Bronchial epithelial cell (primary cell): ENCODE measurements at places on chromosomes 4 and X. TPM values are rescaled to one million over a fixed set of nuclear protein-coding genes. Genes with fewer than 3 reads are reported as not detected.
A peak's percentile ranks its signal among the peaks of the same experiment; 100 is the strongest.

DNA sequence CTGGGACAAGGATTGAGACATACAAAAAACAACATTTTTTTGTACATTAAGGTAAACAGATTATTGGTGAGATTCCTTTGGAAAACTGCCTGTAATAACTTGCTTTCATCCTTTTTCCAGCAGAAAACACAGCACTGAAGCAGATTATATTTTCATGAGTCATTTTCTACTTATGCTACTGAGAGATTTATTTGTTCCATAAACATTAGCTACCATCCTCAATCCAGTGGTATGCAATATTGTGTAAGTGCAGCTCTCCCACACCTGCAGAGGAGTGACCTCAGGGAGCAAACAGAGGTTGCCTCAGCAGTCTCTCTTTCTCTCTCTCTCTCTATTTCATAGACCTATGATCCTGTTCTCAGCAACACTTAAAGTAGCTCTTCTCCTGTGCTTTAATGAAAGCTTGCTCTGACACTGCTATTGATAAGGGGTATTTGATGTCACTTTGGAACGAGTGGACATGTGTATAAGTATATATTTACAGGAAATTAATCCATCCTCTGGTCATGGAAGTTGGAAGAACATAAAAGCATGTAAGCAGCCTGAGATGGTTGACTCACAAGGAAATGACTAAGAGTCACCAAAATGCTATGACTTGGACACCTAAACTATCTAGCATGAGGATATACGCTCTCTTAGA, 163.7 kb upstream of the SPANXC start:
- peak; percentile 81 for DNase-seq

Gene FGFBP1
- total RNA-seq = 22.9 and 31.1 TPM in 2 replicates

DNA sequence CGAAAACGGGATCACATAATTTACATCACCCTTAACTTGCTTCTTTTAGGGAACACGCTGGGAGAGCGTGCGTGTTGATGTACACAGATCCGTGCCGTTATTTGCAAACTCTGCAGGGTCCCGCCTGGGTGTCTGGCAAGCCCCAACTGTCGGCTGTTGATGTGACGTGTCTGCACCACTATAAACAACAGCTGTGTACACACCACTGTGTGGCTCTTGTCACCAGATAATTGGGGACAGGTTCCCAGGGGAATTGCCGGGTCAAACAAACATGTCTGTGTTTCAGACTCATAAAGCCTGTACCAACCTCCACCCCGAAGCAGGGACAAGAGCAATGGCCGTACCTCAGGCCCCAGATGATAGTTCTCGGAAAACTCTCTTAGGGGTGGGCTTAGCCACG, 105.0 kb upstream of the AFAP1 start:
- DNase-seq = no peak

Gene PLAC1
- 1.3 and 5.1 TPM in 2 replicates for total RNA-seq

DNA sequence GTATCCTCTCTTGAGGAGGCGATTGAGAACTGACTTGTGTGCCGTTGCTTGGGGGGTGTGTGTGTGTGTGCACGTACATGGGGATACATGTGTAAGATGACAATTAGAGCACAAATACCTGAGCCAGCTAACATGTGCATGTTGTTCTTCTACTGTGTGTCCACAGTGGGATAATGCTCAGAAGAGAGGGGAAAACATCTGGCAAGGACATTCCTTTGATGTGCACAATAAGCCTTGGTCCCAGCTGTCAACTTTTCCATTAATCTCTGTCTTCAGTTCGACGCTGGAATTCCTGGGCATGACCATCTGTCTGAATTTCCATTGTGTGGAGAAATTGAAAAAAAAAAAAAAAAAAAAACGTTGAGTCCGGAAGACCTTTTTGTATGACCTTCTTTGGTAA, 592.0 kb upstream of the GALNTL6 start:
- no peak for DNase-seq

DNA sequence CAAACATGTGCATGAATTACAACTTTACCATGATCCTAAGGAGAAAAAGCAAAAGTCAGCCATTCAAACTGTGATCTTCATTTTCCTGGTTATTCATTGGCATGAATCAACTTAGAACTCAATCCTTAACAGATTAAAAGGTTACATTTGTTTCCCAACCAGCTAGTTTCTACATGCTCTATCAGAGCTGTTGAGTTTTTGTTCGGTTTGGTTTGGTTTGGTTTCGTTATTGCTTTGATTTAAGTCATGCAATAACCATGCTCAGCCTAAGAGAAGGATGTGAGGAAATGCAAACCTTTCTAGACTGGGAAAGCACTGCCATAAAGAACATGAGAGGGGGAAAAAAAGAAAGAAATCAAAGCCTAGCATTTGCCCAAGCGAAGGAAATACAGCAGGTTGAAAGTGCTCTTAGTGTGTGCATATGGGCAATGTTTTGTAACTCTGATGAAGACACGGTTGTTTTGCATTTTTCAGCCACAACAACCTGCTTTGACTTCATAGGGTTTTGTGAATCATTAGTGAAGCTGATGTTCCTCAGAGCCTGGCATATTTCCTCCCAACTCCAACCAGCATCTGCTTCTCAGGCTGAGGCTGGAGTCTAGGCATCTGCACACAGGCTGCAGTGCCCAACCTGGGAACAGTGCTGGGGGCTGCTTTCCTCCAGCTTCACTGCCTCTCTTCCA, 234.3 kb downstream of the ZNF674 start:
- peak; percentile 67 for DNase-seq

GRCh38 chr4:150229520-150229919, 151.3 kb downstream of the DCLK2 start:
- peak; percentile 88 for DNase-seq

DNA sequence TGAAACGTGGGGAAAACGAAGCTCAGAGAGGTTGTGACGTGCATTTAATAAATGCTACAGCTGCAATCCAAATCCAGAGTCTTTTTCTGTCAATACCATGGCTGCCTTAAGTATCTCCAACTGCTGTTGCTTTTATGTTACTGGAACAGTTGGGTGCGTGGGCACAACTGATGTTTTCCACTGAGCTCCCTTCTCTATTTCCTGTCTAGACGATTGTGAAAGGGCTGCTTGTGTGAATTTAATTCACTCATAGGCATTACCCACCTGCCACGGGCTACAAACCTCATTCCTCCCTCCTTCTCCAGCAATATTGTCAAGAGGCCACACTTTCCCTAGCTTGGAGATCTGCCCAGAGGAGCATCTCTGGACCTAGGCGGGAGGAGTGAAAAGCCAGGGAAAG, 526.0 kb downstream of the MID1IP1 start:
- DNase-seq = no peak

GRCh38 chr4:84279678-84280077, 219.4 kb downstream of the NKX6-1 start:
- peak; percentile 3 for DNase-seq

GRCh38 chr4:144701683-144702233, 55.8 kb downstream of the HHIP start:
- no peak for DNase-seq

- peak; percentile 80 for DNase-seq
Measured at GRCh38 chr4:174314770-174315169, 31.1 kb downstream of the CEP44 start.

GRCh38 chr4:138401334-138401733, 159.2 kb upstream of the SLC7A11 start:
- DNase-seq = no peak

Gene FAM53A
- 0.64 and 0.79 TPM in 2 replicates for total RNA-seq

Gene AMTN
- total RNA-seq = 0.38 and 0.79 TPM in 2 replicates

DNA sequence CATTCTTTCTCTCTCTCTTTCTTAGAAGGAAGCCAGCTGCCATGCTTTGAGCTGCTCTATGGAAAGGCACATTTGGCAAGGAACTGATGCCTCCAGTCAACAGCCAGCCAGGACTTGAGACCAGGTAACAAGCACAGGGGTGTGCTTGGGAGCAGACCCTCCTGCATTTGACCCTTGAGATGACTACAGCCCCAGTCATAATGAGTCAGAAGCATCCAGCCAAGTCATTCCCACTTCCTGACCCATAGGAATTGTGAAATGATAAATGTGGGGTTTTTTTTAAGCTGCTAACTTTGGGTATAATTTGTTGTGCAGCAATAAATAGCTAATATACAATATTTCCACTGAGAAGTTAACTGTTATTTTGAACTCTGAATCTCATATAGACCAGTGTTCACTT, 446.9 kb downstream of the GRXCR1 start:
- DNase-seq = peak; percentile 98

Gene CENPVL1
- total RNA-seq = not detected in 2 replicates

DNA sequence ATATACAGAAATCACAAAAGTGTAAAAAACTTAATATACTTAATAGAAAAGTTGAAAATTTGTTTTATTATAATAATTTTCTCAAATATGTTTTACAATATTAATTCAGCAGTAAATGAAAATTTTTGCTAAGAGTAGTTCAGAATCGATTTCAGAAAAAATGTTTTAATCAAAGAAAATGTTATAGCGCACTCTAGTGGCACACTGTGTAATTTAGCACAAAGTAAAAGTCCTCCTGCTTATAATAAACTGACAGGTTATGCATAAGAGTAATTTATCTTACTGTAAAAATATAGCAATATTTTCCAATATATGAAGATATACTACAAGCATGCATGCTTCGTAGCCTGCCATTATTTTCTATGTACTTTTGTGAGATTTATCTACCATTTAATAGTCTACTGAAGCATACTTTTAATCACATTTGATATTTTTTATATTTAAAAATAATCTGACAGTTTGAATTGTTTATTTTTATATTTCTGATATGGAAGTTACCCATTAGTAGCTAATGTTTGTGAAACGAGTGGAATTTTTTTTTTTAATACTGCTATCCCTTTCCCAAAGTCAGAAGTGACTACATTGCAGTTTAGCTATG, 217.9 kb upstream of the KLHL4 start:
- DNase-seq = peak; percentile 11

- peak; percentile 99 for DNase-seq
Measured at GRCh38 chr4:113784497-113785250, 23.1 kb upstream of the CAMK2D start.

Gene MID2
- 21.9 and 28.8 TPM in 2 replicates for total RNA-seq

- DNase-seq = no peak
Measured at GRCh38 chr4:181860668-181861067, 382.5 kb upstream of the TENM3 start.

Gene NDNF
- total RNA-seq = not detected in 2 replicates

Gene RPS6KA6
- total RNA-seq = 5.3 and 6.0 TPM in 2 replicates

GRCh38 chr4:24252121-24252520, 332.2 kb downstream of the DHX15 start:
- DNase-seq = no peak

Gene NPY2R
- total RNA-seq = not detected in 2 replicates

Gene TLR8
- not detected in 2 replicates for total RNA-seq

DNA sequence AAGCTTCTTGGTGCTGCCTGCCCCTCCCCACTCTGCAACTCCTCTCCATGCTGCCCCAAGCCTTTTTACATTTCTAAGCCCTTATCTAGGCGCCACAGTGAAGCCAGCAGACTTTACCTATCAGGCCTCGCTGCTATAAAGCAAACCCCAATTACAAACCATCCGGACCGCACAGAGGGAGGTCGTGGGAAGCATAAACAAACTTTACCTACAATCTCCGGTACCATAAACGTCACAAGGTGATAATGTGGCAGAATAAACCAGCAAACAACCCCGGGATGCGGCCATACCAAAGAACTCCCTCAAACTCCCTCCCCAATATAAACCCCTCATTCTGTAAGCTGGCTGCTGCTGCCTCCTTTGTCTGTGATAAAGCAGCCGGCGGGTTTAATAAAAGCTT, 54.0 kb upstream of the ZCCHC13 start:
- no peak for DNase-seq

- peak; percentile 97 for DNase-seq
Measured at GRCh38 chr4:156999175-156999517, 27.5 kb upstream of the PDGFC start.

DNA sequence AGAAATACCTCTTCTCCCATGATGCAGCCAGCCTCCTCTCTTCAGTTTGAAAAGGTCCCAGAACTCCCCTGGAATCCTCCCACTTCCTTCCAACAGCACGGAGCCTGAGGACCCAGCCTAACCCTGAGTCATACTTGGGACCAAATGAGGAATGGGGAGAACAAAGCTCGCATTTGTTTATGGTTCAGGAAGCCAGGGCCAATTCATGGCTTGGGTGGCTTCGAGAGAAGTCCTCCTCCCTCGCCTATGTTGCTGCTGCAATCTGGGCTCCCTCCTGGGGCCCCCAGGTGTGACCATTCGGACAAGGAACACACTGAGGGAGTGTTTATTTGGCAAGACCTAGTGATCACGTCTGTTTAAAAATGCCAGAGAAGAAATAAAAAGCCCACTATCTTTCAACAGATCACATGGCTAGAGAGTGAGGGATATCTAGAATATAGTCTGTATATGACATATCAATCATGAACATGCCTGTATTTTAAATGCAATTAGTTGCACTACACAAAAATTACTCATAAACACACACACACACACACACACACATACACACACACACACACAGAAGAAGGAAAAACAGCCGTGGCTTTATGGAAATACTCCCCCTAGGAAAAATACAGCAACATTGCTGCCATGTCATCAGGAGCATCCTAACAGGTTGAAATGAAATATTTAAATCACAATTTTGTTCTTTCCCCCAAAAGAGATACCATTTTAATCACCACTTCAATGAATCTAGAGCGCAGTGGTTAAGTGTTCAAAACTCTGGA, 155.7 kb upstream of the MAP3K15 start:
- DNase-seq = peak; percentile 74

DNA sequence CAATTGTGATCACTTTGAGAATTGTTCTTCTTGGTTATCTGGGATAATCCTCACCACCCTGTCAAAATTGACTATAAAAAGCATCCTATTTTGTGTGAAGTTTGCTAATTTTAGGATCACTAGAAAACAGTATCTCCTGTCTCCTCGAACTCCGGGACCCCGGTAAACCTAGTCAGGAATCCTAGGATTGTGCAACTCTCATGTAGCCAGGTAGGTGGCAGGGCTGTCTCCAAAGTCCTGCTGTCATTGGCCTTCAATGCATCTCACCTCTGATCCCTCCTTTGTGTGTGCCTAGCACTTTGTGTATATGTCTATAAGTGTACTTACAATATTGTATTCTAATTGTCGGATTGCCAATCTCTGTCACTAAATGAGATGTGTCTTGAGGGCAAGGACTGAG, 1564.8 kb downstream of the RPA4 start:
- DNase-seq = no peak

- no peak for DNase-seq
Measured at GRCh38 chrX:154430916-154431315, 2.4 kb downstream of the ATP6AP1 start.

Gene ZCCHC18
- total RNA-seq = not detected in 2 replicates

DNA sequence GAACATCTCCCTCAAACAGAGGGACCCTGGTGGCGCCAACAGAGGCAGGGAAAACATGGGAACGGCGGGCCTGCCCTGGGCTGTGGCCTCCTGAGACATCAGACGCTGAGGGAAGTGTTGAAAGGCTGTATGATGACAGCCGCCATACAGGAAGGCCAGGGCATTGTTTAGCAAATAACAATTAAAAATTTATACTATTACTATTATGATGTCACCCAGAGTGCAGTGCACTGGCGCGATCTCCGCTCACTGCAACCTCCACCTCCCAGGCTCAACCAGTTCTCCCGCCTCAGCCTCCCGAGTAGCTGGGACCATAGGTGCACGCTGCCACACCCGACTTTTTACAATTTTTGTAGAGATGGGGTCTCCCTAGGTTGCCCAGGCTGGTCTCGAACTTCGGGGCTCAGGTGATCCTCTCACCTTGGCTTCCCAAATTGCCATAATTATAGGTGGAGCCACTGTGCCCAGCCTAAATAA, 54.6 kb downstream of the CPZ start:
- DNase-seq = no peak
